ENCODE measurements at places on chromosomes 1 and 21.
A peak's percentile ranks its signal among the peaks of the same experiment; 100 is the strongest.

DNA sequence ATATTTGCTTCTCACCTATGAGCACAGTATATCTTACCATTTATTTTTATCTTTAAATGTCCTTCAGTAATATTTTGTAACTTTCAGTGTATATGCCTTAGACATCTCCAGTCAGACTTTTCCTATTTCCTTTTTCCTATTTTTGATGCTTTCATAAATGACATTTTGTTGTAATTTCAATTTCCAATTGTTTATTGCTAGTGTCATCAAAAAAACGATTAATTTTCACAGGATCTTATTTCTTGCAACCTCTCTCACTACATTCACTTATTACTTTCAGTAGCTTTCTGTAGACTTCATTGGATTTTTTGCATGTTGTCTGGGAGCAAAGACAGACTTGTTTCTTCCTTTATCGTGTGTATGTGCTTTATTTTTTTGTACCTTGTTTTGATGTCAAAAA lies 602.4 kb downstream of the AJAP1 start:
- DNase-seq, result no peak

DNA sequence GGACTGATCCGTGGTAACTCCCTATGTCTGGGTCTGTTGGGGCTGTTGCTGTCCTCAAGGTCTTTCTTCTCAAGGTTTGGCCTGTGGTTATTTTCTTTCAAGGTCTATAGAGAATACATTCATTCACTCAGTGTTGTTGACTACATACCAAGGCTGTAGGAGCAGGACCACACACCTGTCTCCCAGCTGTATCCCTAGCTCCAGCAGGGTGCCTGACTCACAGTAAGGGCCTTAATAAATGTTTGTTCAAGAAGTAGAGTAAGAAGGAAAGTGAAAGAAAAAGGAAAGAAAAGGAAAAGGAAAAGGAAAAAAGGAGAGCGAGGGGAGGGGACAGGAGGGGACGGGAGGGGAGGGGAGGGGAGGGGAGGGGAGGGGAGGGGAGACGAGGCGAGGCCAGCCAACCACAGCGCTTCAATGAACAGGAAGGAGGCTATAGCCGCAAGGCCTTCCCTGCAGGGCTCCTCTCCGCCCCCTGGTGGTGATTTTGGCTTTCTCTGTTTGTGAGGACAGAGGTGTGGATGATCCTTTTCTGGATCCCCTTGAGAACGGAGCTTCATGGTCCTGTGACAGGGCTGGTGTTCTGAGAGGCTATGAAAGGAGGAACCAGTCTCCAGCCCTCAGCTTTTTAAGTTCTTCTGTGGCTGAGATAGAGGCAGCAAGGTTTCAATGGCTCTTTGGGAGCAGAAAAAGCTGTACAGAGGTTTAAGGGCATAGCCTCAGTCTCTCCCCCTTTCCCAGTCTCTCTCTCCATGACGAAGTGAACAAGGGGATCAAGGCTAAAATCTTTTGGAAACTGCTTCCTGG lies 30.6 kb upstream of the LCE5A start:
- DNase-seq, result peak; percentile 77

- DNase-seq, result no peak
These were observed 475.0 kb downstream of the SMYD3 start for GRCh38 chr1:246032031-246032551.

DNA sequence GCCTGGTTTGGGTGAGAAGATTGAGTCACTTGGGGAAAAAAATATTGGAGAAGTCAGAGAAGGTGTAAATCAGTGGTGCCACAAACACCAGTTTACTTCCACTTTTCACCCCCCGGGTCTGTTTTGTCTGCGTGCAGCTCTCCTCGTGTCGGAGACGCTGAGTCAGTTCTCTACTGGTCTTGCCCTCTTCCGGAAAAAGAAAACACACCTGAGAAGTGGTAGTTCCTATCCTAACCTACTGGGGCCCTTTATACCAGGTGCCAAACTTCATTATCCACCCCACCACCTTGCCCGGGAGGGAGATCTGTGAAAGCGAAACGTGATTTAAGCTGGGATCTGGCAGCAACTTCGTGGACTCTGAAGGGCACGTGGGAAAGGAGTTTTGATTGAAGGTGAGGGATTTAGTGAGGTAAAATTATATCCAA lies 855 bp upstream of the IVNS1ABP start:
- peak; percentile 85 for DNase-seq

DNA sequence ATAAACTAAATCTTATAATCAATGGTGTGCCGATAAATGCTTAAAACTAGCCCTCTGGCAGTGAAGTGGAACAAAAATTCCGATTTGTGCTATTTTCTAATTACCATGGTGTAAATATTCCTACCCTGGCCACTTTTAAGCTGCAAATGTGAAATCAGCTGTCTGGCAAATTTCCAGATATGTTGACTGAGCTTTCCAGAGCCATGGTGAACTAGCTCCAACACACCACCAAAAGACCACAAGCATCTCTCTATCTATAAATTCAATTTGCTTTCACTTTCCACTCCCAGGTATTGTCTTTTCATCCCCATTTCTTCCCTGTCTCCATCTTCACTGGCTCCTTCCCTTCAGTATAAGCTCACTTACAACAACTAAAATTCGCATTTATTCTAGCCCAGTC lies 152.3 kb upstream of the RGS18 start:
- DNase-seq, result no peak

- DNase-seq, result peak; percentile 99
These were observed at the start of gene XPR1 for GRCh38 chr1:180631766-180632325. Gene XPR1 (plus strand): TSS chr1:180632022. CDS start chr1:180632202, 180 bp downstream.

DNA sequence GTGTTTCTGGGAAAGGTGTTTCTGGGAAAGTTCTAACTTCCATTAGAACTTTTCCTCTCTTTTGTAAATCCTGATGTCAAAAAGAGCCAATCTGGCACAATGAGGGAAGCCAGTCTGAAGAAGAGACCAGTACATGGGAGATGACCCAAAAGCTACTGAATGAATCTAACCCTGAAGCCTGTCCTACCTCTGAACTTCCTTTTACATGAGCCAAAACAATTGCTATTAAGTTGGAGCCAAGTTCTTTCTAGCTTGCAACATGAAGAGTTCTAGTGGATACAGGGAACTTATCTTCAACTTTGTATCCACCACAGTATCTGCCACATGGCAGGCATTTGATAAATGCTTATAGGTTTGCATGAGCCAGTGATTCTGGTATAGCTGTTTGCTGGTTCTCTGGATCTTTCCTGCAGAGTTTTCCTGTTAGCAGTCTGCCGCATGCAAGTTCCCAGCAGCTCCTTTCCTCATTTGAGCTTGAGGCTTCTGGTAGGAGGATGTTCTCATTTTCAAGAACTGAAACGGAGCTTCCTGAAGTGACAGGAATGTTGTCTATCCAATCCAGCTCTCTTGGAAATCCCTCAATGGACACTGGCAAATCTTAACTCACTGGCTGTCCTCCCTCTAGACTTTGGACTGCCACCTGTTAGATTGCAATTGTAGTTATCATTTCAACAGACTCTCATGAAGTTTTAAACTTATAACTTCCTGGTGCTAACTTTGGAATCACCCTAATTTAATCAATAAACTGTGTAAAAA lies 73.1 kb upstream of the LPGAT1 start:
- DNase-seq, result no peak

DNA sequence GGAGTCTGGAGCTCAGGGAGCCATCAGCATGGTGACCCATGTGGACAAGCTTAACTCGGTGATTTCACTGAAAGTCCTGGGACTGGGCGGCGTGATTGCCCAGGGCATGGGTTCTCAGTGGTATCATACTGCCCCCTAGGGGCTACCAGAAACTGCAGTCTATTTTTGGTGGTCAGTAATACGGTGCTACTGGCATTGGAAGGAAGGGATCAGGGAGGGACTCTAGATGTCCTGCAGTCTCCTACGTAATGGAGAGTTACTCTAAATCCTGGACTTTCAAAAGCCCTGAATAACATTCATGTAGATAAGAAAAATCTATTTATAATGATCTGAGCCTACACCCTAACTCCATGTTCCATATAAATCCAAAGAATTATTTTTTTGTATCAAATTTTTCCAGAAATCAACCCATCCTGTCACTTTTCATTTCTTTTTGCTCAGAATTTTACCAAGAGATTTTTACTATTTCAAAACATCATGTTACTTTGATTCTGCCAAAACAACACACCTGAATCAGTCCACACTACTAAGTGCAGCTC lies 37.3 kb downstream of the PABPC4 start:
- peak; percentile 67 for DNase-seq

DNA sequence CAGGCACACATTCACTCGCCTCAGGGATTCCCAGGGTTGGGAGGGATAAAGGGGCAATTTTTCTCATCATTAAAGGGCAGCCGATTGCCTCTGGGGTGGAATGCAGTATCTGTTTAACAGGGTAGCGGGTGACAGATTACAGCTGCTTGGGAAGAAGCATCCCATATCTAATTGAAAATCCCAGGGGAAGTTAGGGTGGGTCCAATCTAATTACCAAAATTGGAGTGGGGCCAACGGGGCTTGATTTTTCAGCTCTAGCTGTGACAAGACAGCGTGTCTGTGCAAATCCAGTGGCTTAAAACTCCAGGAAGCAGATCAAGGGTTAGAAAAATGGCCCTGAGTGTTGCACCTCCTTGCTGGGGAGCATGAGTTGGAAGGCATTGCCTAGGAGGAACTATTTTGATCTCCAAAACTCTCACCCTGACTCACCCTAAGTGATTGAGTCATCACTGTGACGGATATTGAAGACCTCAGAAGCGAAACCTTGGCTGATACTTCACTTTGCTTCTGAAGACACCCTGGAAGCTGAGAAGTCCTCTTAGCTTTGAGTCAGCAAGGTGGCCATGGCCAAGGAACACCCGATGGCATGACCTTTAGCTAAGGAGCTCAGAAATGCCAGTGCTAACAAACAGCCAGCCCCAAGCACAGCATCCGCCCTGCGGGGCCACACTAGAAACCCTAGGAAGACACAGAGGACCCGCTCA lies 46.0 kb downstream of the GRHL3 start:
- DNase-seq, result no peak

DNA sequence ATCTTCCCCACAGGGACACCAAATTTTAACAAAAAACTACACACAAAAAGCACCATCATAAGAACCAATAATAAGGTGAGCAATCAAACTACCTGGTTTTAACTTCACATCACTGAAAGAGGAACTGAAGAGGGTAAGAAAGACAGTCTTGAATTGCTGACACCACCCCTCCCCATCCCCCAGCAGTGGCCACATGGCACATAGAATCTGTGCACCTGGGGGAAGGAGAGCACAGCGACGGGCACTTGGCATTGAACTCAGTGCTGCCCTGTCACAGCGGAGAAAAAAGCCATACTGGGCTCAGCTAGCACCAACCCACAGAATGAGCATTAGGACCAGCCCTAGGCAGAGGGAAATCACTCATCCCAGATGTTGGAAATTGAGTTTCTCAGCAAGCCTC lies 640.0 kb upstream of the ADGRL2 start:
- DNase-seq, result no peak

GRCh38 chr1:158327481-158327880 lies 3.9 kb downstream of the CD1B start:
- DNase-seq, result no peak

DNA sequence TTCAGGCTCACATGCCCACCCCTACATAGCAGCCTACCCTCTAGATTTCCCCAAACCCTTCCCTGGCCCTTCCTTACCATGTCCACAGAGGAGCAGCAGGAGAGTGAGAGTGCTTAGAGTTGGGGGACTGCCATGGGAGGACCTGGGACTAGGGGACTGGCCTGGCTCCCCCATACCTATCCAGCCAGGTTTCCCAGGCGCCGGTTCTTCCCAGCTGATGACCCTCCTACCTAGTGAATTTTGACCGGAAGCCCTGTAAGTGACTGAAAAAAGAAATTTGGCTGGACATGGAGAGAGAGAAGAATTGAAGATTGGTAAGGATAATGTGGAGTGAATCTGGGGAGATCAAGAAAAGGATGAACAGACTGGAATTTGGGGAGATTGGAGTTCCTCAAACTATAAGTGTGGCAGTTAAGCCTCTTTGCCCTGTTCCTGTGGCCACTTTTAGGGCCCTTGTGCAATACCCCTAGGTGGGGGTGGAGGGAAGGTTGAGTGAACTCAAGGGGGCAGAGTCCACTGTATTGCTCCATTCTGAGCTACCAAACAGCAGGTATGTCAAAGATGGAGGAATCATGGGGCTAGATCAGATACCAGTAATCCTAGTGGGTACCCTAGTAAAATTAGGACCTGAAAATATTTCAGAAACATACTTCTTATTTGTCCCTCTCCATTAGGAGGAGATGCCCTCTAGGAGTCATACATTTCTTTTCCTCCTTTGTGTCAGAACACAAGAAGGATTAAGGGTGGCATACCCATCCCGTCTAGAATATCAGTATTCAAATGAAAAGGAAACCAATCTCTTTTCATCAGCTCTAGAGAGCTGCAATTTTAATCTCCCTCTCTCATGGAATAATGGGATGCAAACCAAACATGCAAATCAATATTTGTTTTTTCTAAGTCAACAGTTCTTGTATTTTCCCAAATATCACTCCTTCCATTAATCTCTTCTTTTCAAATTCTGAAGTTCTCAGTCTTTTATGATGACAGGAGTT lies 1.2 kb downstream of the HJV start:
- DNase-seq, result no peak

DNA sequence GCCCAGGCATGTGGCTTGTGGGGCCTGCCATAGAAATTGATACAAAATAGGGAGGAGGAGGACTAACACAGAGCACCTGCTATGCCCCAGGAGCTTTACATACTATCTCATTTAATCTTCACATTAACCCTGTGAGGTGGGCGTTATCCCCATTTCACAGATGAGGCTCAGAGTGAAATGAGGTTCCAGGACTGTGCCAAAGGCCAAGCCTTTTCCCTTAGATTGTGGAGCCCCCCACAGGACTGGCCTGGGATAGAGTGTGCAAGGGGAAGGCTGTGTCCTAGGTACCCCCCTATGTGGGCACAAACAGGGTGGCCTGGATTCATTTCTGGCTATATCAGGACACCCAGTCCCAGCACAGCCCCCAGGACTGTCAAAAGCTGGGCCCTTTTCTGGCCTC lies 2.2 kb upstream of the DDOST start:
- no peak for DNase-seq

DNA sequence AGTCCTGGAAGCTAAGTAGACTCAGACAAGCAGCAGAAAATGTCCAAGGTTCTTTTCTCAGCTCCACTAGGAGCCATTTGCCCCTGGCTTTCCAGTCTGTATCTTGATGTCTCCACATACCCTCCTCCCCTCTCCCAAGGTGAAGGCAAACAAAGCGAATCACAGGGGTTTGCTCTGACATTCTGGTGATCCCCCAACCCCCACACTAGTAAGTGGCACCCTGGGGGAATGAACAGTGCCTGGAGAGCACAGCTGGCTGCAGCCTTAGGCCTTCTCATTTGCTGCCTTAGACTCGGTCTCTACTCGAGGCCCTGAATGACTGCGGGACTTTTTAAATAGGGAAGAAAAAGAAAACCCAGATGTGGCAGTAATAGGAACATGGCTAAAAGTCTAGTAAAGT lies 15.3 kb downstream of the ERI3 start:
- no peak for DNase-seq

DNA sequence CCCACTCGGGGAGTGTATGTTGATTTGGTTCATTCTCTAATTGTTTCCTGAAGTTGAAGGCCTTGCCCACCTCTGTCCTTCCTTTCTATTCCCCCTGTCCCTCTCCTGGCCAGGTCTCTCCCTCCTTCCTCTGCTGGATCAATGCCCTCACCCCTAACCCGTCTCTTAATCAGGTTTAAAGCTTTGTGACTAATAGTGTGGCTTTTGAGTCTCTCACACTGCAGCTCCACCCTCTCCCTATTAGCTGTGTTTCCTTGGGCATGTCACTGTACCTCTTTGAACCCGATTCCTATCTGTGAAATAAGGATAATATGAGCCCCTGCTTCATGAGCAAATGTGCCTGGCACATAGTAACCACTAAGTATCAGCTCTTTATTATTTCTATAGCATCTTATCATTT lies 20.5 kb downstream of the AHDC1 start:
- no peak for DNase-seq

Measured in CD4-positive, alpha-beta T cell treated with Interleukin-12 subunit alpha and Interleukin-12 subunit beta, for 1 hour (primary cell).